ENCODE measurements at places on chromosomes 3 and 15. TPM values are rescaled to one million over a fixed set of nuclear protein-coding genes. Genes with fewer than 3 reads are reported as not detected.

Gene IGF2BP2
- 23.8 TPM for total RNA-seq

Gene SCN5A
- total RNA-seq: 0.29 TPM

Gene THAP10
- 5.1 TPM for total RNA-seq

Gene IQCH
- total RNA-seq: 6.6 TPM

Gene AQP9
- 1.3 TPM for total RNA-seq

Gene LIPC
- 0.15 TPM for total RNA-seq

Gene NEIL1
- 23.4 TPM for total RNA-seq

Gene POTEB2
- total RNA-seq: not detected

Gene PDCD6IP
- 152 TPM for total RNA-seq

Gene TRH
- not detected for total RNA-seq

Gene LMAN1L
- not detected for total RNA-seq

Gene GPR176
- 9.4 TPM for total RNA-seq

Gene DNASE1L3
- 9.2 TPM for total RNA-seq

GRCh38 chr15:64686130-64686735 is 89.2 kb downstream of the RBPMS2 start:
- H3K4me3 ChIP-seq: no peak overlapping the region
- DNase-seq: no peak
- no peaks in the 10 kb centered on the region for H3K27me3 ChIP-seq
- H3K27ac ChIP-seq: no peak overlapping the region

DNA sequence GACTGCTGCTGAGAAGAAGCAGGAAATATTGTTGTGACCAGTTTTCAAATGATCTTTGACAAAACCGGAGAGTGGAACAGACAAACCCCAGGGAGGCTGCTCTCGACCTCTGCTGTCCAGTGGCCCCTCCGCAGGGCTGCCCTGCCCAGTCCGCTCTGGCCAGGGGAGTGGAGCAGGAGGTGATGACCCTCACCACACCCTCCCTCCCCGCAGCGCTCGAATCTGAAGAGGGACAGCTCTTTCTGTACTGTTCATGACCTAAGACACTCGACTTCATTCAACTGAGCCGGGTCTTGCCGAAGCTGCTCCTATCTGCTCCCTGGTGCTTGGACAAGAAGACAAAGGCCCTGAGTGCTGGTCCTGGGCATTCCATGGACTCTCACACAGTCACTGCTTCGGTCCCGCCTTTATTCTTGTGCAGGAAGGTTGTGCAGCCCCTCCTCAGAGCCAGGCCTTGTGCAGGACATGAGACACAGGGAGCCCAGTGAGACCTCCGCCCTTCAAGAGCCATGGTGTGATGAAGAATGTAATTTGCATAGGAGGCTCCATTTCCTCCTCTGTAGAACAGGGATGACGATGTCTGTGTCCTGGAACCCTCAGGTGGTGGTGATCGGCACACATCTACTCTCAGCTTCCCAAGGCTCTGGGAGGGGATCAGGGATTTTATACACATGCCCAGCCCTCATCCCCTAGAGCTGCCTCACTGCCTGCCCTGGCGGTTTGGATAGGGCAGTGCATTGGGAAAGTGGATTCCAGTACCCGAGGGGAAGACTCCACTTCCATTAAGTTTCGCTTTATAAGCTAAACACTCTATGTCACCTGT is 97.1 kb upstream of the PRR20G start:
- DNase-seq: peak; percentile 40
- H3K27me3 ChIP-seq: no peaks in the 10 kb centered on the region
- H3K36me3 ChIP-seq: no peaks in the 10 kb centered on the region
- no peak overlapping the region for H3K27ac ChIP-seq

GRCh38 chr3:129503471-129504291 is 24.8 kb upstream of the RHO start:
- no peak overlapping the region for H3K4me3 ChIP-seq
- no peaks in the 10 kb centered on the region for H3K27me3 ChIP-seq
- H3K36me3 ChIP-seq: no peaks in the 10 kb centered on the region
- no peak for DNase-seq
- no peak overlapping the region for H3K27ac ChIP-seq

GRCh38 chr3:37793889-37794591 is 67.6 kb upstream of the CTDSPL start:
- DNase-seq: no peak
- H3K27me3 ChIP-seq: no peaks in the 10 kb centered on the region
- H3K4me1 ChIP-seq: no peaks in the 10 kb centered on the region
- H3K27ac ChIP-seq: no peak overlapping the region
- H3K36me3 ChIP-seq: no peaks in the 10 kb centered on the region

DNA sequence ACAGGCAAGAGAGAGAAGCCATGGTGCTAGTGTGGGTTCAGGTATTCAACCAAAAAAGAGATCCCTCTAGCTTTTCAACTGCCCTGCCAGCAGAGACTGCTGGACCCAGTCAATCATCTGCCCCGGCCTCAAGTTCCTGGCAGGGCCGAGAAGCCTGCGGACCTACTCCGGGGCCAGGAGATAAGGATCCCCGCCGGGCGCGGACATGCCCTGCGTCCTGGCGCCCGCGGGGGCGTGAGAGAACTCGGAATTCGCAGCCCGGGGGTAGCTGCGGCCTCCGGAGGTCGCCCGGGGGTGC is 821 bp upstream of the MAGI1 start:
- H3K27me3 ChIP-seq: no peaks in the 10 kb centered on the region
- no peak for DNase-seq
- peak overlapping the region; percentile 94 for H3K27ac ChIP-seq
- H3K36me3 ChIP-seq: no peaks in the 10 kb centered on the region
- H3K4me1 ChIP-seq: no peaks in the 10 kb centered on the region

- H3K27me3 ChIP-seq: no peaks in the 10 kb centered on the region
- no peak overlapping the region for H3K4me3 ChIP-seq
- no peak for DNase-seq
- H3K27ac ChIP-seq: peak overlapping the region; percentile 61
- no peaks in the 10 kb centered on the region for H3K4me1 ChIP-seq
Measured at GRCh38 chr3:23888617-23889228, 28.1 kb downstream of the NKIRAS1 start.

- H3K4me3 ChIP-seq: no peak overlapping the region
- H3K4me1 ChIP-seq: no peaks in the 10 kb centered on the region
- peak; percentile 76 for DNase-seq
Measured at GRCh38 chr3:27559835-27560234, 75.7 kb upstream of the SLC4A7 start.

- no peak for DNase-seq
- H3K27ac ChIP-seq: no peak overlapping the region
- no peaks in the 10 kb centered on the region for H3K36me3 ChIP-seq
Measured at GRCh38 chr3:117927825-117928224, 1106.8 kb downstream of the IGSF11 start.

DNA sequence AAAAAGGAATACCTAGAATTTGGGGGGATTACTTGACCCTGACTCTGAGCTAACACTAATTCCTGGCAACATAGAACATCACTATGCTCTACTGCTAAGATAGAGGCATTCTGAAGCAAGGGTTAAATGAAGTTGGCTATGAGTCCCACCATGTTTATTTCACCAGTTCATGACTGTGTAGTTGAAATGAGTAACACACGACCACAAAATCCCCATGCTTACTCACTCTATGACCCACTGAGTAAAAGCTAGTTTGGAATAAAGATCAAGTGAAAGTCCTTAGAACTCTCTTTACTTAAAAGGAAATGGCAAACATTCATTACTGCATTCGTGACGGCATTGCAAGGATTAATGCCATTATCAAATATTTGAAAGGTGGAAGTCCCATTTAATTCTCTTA is 47.4 kb downstream of the MRPL46 start:
- peaks cover 5% of the 10 kb centered on the region for H3K27me3 ChIP-seq
- no peak overlapping the region for H3K27ac ChIP-seq
- H3K36me3 ChIP-seq: no peaks in the 10 kb centered on the region
- H3K4me1 ChIP-seq: no peaks in the 10 kb centered on the region

DNA sequence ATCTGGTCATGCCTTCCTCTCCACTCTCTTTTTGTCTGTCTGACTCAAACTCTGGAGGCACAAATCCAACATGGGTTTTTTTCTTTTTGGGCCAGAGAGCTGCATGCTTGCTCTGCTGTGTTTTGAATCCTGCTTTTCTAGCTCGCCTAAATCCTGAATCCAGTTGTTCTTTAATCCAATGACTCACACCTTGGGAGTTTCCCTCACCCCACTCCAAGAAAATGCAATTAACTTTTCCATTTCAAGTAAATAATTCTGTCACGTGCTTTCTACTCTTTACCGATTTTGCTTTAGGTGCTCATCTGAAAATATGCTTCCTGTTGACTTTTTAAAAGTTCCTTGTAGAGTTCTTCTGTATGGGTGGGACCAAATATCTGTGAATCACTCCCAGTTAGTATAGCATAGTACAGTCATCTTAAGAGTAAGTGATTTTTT is 47.6 kb downstream of the SLMAP start:
- DNase-seq: no peak
- H3K27me3 ChIP-seq: no peaks in the 10 kb centered on the region
- H3K4me1 ChIP-seq: peaks cover 11% of the 10 kb centered on the region
- no peaks in the 10 kb centered on the region for H3K36me3 ChIP-seq
- no peak overlapping the region for H3K4me3 ChIP-seq

DNA sequence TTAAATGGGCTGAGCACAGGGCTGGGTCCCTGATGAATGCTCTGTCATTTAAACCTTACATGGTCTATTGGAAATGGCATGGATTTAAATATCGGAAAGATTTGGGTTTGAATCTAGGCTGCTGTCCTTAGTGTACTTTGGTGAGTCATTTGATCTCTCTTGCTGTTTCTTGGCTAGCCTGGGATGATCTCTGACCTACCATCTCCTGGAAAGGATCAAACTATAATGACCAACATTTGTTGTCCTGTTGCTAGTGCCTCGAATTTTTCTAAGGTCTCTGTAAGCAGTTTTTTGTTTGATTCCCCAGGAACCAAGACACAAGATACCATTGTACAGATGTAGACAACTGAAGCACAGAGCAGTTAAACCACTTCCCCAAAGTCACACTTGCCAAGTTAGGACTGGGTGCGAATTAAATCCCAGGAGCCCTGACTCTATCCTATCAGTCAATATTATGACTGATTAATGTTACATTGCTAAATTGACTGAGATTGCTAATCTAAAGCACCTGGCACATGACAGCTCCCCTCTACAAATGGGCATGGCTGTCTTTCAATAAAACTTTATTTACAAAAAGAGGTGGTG is 244.9 kb upstream of the MCTP2 start:
- no peaks in the 10 kb centered on the region for H3K27me3 ChIP-seq
- no peaks in the 10 kb centered on the region for H3K4me1 ChIP-seq
- DNase-seq: no peak
- H3K36me3 ChIP-seq: no peaks in the 10 kb centered on the region
- H3K27ac ChIP-seq: no peak overlapping the region

DNA sequence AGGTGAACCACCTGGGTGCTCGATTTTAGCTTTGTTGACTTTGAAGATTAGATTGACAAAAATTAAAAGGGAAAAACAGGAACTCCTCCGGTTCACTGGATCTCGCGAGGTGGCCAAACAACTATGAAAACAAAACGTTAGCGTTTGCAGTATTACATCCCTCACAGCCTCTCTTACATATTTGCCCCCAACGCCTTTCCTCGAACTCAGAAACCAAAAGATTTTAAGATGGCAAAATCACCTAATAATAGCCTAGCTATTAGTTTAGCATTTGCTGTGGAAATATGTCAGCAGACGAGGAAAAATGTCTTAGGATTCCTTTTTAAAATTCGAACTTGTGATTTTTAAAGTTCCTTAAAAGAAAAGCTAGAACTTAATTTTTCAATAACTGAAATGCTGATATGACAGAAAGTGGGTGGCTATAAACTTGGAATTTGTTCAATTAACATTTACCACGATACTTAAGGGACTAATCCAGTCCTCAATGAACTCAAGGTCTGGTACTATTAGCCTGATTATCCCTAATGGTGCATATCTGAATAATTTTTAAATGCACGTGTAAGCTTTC is 491 bp upstream of the SENP7 start:
- DNase-seq: no peak
- H3K27ac ChIP-seq: peak overlapping the region; percentile 99
- H3K4me3 ChIP-seq: peak overlapping the region; percentile 92
- H3K36me3 ChIP-seq: no peaks in the 10 kb centered on the region

GRCh38 chr3:56351537-56351936 is 116.7 kb downstream of the ERC2 start:
- no peak for DNase-seq
- no peaks in the 10 kb centered on the region for H3K27me3 ChIP-seq
- no peaks in the 10 kb centered on the region for H3K4me1 ChIP-seq
- no peak overlapping the region for H3K27ac ChIP-seq
- H3K4me3 ChIP-seq: no peak overlapping the region
- no peaks in the 10 kb centered on the region for H3K36me3 ChIP-seq

- no peak overlapping the region for H3K27ac ChIP-seq
- H3K4me3 ChIP-seq: no peak overlapping the region
- no peaks in the 10 kb centered on the region for H3K27me3 ChIP-seq
- no peaks in the 10 kb centered on the region for H3K36me3 ChIP-seq
Measured at GRCh38 chr3:140753865-140754754, 76.2 kb downstream of the TRIM42 start.

DNA sequence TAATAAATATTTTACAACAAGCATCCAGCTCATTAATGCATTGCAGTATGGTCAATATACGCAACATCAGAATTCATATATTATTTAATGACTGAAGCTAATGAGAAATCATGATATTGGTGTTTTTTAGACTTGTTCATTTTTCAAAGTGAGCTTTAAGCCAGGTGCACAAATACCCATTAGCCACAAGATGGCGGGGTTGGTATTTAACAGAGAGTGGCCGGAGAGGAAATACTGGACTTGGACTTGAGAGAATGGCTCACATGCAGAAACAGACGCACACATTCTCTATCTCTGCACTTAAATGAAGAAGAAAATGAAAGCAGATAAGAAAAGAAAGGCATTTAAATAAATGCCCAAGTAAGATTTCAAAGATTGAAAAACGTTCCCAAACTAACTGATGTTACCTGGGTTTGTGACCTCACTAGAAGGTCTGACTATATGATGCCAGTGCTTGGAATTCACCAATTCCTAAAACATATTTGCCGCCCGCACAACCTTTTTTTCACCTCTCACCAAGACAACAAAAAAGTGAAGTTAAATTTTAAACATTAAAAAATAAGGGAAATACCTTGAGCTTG is 21.2 kb upstream of the CRBN start:
- DNase-seq: peak; percentile 33
- H3K4me3 ChIP-seq: no peak overlapping the region
- no peaks in the 10 kb centered on the region for H3K36me3 ChIP-seq
- no peak overlapping the region for H3K27ac ChIP-seq

DNA sequence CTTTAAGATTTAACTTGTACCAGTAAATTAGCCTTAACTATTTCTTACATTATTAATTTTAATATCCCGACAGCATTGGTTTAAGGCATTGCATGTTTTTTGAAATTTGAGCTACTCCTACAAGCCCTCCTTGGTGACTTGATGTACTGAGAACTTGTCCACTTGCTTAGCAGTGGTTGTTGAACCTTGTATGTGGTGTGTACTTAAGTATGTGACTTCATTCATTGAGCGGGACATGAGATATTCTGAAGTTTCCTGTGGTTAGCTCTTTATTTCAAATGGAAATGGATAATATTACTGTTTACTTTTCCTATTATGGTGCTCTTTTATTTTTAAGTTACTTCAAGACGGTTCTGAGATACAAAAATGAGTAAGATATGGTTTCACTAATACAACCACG is 3.6 kb upstream of the COL6A5 start:
- no peaks in the 10 kb centered on the region for H3K27me3 ChIP-seq
- H3K4me3 ChIP-seq: no peak overlapping the region
- no peaks in the 10 kb centered on the region for H3K4me1 ChIP-seq
- no peak overlapping the region for H3K27ac ChIP-seq
- DNase-seq: no peak

GRCh38 chr15:32869776-32870175 is 152.0 kb downstream of the GREM1 start:
- H3K4me1 ChIP-seq: no peaks in the 10 kb centered on the region
- H3K27me3 ChIP-seq: no peaks in the 10 kb centered on the region
- no peaks in the 10 kb centered on the region for H3K36me3 ChIP-seq
- DNase-seq: no peak
- no peak overlapping the region for H3K4me3 ChIP-seq
- H3K27ac ChIP-seq: no peak overlapping the region

GRCh38 chr3:197253238-197253947 is 45.0 kb downstream of the DLG1 start:
- H3K27ac ChIP-seq: no peak overlapping the region
- DNase-seq: no peak
- no peaks in the 10 kb centered on the region for H3K27me3 ChIP-seq

All from breast epithelium (tissue), 4 donors.